ENCODE measurements at places on chromosomes 13 and 19.

GRCh38 chr19:48760504-48761205, 5.3 kb downstream of the FGF21 start:
- DNase-seq: no peak

- no peak for DNase-seq
Measured at GRCh38 chr13:105474983-105475610, 1060.4 kb downstream of the EFNB2 start.

DNA sequence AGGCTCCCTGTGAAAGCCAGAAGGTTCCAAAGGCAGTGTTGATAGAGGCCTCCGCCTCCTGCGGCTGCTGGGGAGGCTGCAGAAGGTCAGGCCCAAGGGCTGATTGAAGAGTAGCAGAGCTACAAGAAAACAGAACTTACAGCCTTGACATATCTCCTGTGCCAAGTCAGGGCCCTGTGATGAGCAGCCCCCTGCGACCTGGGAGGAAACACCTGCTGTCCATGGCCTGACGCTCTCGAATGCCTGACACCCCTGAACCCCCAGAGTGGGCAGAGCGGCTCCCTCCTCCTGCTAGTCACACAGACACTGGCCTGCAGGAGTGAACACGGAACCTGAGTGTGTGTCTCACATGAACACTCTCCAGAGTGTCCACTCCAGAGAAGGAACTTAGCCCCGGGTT, 38.2 kb upstream of the TUBGCP3 start:
- DNase-seq: no peak

DNA sequence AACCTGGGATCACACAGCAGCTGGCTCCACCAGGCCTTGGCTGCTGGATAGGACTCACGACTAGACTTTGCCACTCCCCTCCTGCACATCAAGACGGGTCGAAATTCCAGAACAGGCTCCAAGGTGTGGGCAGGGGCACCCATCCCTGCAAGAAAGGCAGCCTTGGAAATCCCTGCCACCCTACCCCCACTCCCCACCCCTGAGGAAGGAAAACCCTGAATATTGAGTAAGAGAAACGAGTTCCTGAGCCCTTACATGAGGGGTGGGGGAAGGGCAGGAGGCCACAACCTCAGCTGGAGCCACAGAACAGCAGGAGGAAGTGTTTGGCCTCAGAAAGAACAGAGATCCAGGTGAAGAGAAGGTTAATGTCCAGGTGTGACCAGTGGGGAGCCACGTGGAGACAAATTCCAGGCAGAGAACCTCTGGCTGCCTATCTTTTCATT, 20.1 kb downstream of the DEDD2 start:
- DNase-seq: no peak

DNA sequence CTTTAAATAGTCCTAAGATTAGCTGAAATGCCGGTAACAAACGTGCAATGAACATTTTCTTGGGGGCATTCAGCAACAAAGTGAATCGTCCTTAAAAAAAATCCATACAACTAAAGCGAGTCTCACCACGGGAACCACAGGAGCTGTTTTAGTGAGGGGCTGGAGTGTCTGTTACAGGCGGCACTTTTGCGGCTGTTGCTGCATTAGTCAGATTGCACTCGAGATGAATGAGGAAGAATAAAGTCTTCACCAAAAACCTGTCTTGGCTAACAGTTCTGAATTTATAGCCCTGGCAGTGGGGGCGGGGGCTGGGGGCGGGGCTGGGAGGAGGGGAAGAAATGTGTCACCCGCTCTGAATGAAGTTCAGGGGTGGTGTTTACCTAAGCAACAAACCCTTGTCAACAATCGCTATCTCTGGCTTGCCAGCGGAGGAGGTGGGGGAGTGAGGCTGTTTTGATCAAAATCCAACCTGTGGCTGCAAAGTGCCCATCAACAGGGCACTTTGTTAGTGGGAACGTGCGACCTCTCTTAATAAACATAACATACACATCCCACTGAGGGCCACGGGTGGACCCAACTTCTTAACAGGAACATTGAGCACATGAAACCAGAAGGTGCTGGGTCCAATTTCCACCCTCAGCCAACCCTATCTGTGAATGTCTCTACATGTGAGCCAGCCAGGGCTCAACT, 44.5 kb downstream of the RFX2 start:
- DNase-seq: peak; percentile 73

- no peak for DNase-seq
Measured at GRCh38 chr13:88068316-88068715, 397.1 kb downstream of the SLITRK5 start.

GRCh38 chr19:46256855-46257254, 27.3 kb downstream of the IGFL1 start:
- no peak for DNase-seq

DNA sequence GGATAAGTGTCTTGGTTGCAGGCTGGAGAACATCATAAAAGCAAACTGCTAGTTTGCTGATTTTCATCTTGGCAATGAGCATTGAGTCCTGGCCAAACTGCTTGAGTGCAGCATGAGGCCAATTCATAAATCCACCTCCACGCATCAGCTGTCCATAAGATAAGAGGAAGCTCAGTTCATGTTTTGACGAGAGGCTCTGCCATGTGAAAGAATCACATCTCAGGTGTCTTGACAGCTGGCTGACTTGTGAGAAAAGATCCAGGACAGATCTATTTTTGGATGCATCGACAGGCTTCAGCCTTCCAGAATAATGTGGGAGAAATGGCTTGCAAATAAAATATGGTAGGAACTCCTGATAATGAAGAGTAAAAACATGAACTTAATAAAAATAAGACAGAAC, 5.4 kb upstream of the ZNF682 start:
- DNase-seq: no peak

- DNase-seq: no peak
Measured at GRCh38 chr13:59475911-59476310, 687.8 kb downstream of the DIAPH3 start.

GRCh38 chr19:30046522-30046921, 104.5 kb downstream of the URI1 start:
- no peak for DNase-seq

DNA sequence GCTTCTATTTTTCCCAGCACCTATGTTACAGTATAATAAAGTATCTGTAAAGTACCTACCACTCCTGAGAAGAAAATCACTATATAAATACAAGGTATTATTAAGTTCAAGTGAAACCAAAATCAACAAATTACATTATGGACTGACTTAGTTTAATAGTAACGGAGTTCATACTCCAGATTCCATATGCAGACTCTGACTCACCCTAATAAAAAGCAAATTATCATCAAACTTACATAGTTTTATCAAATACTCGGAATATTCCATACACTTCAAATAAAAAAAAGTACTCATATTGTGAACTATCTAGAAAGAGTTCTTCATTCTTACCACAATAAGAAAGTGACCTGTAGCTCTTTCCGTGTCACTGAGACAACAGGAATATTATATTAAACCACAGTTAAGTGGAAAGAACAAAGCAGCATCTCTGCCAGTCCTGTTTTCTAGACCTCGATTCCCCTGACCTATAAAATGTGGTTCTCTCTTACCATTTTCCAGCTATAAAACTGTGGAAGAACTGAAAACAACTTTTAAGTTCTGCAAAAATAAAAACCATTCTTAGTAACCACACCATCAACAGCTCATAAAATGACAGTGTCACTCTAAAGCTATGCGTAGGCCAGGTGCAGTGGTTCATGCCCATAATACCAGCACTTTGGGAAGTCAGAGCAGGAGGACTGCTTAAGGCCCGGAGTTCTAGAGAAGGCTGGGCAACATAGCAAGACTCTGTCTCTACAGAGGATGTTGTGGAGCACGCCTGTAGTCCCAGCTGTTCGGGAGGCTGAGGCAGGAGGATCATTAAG, 42.6 kb downstream of the USP12 start:
- DNase-seq: no peak

Data from left hindlimb (tissue), 1 donor.